NB4 (cell line): ENCODE measurements at places on chromosomes 2 and 18.

DNA sequence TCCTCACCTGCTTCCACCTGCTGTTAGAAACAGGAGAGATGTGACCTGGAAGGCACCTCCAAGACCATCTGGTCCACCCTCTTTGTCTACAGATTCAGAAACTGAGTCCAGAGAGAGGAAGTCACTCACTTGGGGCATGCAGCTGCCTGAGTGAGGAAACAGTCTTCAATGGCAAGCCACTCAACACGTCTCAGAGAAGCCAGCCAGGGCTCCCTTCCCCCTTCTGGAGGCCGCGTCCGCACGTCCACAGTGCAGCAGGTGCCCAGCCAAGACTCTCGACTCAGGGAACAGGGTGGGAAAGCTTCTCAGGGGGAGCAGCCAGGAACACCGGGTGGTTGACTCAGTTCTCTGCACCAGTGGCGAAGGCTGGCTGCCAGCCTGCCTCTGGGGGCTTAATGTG is 201.7 kb downstream of the BCL11A start:
- no peak for DNase-seq

DNA sequence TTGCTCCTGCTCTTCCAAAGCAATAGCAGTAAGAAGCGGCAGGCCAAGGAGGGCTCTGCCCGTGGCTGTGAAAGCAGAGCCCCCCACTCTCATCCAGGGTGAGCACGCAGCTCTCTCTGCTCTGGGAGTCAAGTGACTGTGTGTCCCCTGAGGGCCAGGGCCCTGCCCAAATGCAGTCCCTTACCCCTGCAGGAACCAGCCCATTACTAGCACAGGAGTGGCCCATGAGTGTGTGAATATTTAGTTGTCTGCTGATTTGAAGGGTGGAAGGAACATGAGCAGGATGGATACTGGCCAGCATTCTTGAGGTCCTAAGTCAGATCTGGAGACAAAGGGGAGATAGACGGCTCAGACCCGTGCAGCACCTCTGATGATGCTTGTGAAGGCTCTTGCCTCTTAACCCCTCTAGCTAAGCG is 69.7 kb upstream of the FOSL2 start:
- no peak for DNase-seq

DNA sequence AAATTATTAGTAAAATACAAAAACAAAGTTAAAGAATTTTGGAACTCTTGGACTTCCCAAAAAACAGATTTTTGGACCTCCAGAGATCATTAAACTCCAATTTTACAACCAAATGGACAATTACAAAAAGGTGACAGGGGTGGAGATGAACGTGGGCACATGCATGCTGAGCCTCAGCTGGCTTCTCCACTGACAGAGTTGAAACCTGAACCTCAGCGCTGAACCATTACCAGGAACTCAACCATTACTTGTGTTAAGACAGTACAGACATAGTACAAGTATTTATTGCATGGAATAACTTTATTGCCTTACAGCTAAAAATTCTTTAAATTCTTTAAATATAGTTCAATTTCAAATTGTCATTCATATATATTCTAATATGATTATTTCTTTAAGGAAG is 33.0 kb upstream of the KIDINS220 start:
- no peak for DNase-seq

- DNase-seq = no peak
Measured at GRCh38 chr2:218822622-218823021, 9.0 kb downstream of the PRKAG3 start.

DNA sequence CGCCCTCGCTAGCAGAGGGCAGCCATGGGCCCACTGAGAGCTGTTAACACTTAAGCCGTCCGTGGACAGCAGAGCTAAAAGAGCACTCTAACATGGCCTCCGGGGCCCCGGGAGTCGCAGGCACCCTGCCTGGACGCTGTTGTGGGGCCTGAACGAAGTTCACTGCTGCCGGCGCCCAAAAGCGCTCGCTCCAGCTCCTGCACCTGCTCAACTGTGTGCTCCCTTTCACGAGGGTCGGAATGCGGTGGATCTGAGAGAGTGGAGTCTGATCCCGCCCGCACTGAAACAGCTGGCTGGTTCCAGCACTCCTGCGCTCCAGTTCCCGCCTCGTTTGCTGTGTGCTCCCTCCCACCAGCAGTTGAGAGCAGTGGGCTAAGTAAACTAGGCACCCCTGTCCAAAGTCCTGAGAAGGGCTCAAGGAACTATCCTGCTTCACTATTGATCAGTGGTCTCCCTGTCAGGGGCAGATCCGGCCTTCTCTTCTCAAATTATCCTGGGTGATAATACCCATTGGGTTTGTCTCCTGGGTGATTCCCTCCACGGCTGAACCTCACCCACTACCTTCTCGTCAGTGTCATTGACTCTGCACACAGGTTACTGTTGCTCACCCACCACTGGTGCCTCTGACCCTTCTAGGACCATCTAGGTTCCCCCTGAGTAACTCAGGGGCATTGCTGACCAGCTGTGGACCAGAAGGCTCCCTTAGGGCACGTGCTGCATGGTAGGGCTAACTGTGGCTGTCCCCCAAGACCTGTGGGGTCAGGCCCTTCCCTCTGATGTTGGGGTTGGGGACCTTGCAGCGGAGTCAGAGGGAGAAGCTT is 23.5 kb downstream of the B3GNT7 start:
- DNase-seq = no peak

- no peak for DNase-seq
Measured at GRCh38 chr2:99900556-99900955, 241.8 kb downstream of the AFF3 start.

GRCh38 chr2:147511491-147511948 is 333.3 kb upstream of the ACVR2A start:
- DNase-seq = no peak

- peak; percentile 54 for DNase-seq
Measured at GRCh38 chr2:46298522-46299353, 1.5 kb downstream of the EPAS1 start.

DNA sequence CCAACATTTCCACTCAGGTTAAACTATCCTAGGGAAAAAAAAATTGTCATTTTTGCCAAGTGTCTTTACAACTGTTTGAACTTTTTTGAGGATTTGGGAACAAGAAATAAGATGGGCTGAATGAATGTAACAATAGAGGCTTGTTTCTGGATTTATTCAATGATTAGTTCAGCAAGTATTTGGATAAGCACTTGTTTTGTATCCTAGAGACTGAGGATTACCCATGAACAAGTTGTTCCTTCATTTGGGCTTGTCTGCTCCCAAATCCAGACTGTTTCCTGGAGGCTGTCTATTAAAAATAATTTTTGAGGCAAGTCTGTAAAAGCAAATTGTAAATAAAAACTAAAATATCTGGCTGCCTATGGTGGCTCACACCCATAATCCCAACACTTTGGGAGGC is 62.0 kb upstream of the CSRNP3 start:
- no peak for DNase-seq

GRCh38 chr2:219112651-219113338 is 47.8 kb downstream of the NHEJ1 start:
- DNase-seq = no peak

- DNase-seq = no peak
Measured at GRCh38 chr2:168416555-168416954, 39.5 kb upstream of the CERS6 start.

GRCh38 chr2:240217431-240218301 is 77.2 kb upstream of the OTOS start:
- DNase-seq = no peak

- DNase-seq = peak; percentile 96
Measured at GRCh38 chr2:121699421-121700333, 37.0 kb downstream of the NIFK start.

DNA sequence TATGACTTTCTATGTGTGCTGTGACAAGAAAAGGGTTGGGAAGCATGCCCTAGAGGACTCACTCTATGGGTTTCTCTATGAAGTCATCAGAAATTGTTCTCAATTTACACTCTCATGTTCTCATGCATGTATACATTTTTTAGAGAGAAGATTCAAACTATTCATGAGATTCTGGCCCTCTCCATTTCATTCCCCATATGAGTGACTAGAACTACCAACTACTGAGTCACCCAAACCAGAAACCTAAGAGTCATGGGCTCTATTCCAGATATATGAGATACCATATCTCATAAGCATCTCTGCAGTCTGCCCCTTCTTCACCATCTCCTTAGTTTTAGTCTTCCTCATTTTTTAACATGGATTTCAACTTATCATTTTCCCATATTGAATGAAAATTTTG is 87.7 kb downstream of the EXOC6B start:
- no peak for DNase-seq

- DNase-seq = no peak
Measured at GRCh38 chr2:203790134-203790852, 77.3 kb upstream of the CTLA4 start.

GRCh38 chr2:14516844-14517243 is 115.7 kb upstream of the LRATD1 start:
- peak; percentile 47 for DNase-seq

DNA sequence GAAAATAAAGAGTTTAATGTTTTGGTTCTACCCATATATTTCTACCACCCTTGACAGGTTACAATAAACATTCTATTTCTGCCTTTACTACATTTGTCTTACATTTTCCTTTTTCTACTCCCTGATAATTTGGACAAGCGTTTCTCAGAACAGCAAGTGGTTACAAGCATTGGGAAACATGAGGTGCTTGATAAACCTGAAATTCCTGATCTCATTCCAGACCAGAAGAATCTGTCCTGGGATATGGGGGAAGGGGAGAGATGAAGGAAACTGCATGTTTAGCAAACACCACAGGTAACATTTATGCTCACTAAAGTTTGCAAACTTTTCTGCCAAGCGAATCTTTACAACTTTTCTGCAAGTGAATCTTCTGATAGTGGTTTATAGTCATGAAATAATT is 28.3 kb upstream of the DSC1 start:
- DNase-seq = no peak
